ENCODE measurements at places on chromosomes 13 and 19.

DNA sequence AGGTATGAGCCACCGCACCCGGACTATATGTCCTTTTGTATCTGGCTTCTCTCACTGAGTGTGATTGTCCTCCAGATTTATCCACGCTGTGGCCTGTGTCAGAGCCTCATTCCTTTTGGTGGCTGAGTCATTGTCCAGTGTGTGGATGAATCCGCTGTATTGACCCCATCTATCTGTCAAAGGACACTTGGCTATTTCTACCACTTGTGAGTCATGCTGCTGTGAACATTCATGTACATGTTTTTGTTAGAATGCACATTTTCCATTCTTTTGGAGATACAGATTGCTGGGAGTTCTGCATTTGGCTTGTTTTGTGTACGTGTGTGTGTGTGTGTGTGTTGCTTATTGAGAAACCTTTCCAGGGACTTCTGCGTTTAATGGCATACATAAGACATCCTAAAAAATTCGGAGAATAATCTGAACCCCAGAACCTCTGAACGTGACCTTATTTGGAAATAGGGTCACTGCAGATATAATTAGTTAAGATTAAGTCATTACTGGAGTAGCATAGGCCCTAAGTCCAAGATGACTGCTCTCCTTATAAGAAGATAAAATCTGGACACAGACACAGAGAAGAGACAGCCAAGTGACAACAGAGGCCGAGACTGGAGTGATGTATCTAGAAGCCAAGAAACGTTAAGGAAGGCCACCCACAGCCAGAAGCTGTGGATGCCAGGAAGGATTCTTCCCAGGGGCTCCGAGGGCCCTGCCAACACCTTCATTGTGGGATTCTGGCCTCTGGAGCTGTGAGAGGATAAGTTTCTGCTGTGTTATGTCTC, 4.9 kb upstream of the GIPC3 start:
- no peaks in the 10 kb centered on the region for H3K4me1 ChIP-seq
- H3K27me3 ChIP-seq, result no peaks in the 10 kb centered on the region
- H3K4me3 ChIP-seq, result no peak overlapping the region
- DNase-seq, result no peak

GRCh38 chr13:30735025-30735871, at the start of gene ALOX5AP:
ALOX5AP (plus strand) TSS chr13:30735543; CDS start chr13:30735606, 63 bp downstream.
- H3K27me3 ChIP-seq, result no peaks in the 10 kb centered on the region
- peak within 1 kb of the TSS; percentile 25 for H3K27ac ChIP-seq
- no peaks in the 10 kb centered on the region for H3K36me3 ChIP-seq
- H3K4me1 ChIP-seq, result no peaks in the 10 kb centered on the region
- no peak within 1 kb of the TSS for H3K4me3 ChIP-seq

DNA sequence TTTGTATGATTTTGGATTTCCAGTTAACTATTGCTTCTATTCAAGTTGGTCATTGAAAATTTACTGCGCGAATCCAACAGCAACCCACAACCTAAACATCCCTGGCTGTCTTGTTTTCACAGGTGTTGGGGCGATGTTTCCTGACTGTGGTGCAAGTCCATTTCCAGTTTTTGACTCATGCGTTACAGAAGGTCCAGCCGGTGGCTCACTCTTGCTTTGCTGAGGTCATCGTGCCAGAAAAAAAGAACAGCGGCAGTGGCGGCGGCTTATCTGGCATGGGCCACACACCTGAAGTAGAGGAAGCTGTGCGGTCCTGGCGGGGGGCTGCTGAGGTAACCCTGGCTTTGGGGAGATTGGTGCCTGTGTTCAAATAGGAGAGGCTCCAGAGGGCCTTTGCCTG, 45.2 kb upstream of the GPI start:
- H3K4me3 ChIP-seq, result no peak overlapping the region
- H3K36me3 ChIP-seq, result peaks cover 3% of the 10 kb centered on the region
- H3K27me3 ChIP-seq, result no peaks in the 10 kb centered on the region
- no peak for DNase-seq
- no peaks in the 10 kb centered on the region for H3K4me1 ChIP-seq

- no peak overlapping the region for H3K4me3 ChIP-seq
- no peak overlapping the region for H3K27ac ChIP-seq
- no peaks in the 10 kb centered on the region for H3K27me3 ChIP-seq
- DNase-seq, result no peak
Measured at GRCh38 chr19:8481201-8481600, 21.2 kb downstream of the PRAM1 start.

DNA sequence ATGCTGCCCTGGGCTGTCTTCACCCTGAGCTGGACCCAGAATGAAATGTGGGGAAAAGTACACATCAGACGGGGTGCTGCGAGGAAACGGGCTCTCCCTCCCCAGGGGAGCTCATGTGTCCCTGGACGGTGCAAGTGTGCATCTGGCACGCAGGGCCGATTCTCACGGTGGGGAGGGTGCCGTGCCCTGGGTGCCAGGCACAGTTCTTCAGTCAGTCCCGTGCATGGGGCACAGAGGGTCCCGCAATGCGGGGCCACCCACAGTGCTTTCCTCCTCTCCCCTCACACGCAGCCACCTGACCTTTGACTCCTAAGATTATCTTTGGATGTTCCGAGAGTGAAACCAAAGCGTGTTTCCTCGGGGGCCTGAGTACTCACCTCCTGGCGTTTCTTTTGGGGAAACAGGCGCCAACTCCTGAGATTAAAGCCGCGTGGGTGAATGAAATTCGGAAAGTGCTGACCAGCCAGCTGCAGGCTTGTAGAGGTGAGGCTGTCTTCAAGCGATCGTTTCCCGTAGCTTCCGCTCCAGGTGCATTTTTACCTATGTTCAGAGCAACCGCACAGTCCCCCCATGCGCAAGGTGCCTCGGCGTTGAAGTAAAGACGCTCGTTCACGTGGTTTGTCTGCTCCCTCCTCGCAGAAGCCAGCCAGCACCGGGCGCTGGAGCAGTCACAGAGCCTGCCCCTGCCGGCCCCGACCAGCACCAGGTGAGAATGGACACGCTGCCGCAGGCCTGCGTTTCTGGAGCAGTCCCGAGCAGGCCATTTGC, 17.5 kb upstream of the F7 start:
- no peaks in the 10 kb centered on the region for H3K4me1 ChIP-seq
- no peaks in the 10 kb centered on the region for H3K27me3 ChIP-seq

- no peak for DNase-seq
- no peaks in the 10 kb centered on the region for H3K36me3 ChIP-seq
- H3K4me1 ChIP-seq, result peaks cover 2% of the 10 kb centered on the region
- H3K27me3 ChIP-seq, result no peaks in the 10 kb centered on the region
Measured at GRCh38 chr13:113726961-113727411, 32.0 kb upstream of the TMEM255B start.

- H3K4me3 ChIP-seq, result no peak overlapping the region
- no peaks in the 10 kb centered on the region for H3K36me3 ChIP-seq
- no peak overlapping the region for H3K27ac ChIP-seq
- no peaks in the 10 kb centered on the region for H3K27me3 ChIP-seq
- H3K4me1 ChIP-seq, result no peaks in the 10 kb centered on the region
Measured at GRCh38 chr13:98997738-98998641, 20.1 kb upstream of the DOCK9 start.

GRCh38 chr19:45099467-45100191, 6.7 kb downstream of the PPP1R37 start:
- no peaks in the 10 kb centered on the region for H3K27me3 ChIP-seq
- H3K4me3 ChIP-seq, result no peak overlapping the region
- DNase-seq, result no peak
- H3K36me3 ChIP-seq, result no peaks in the 10 kb centered on the region
- H3K4me1 ChIP-seq, result peaks cover 61% of the 10 kb centered on the region
- H3K27ac ChIP-seq, result no peak overlapping the region

GRCh38 chr13:62176051-62176450, 760.4 kb upstream of the PCDH20 start:
- no peak for DNase-seq
- no peaks in the 10 kb centered on the region for H3K27me3 ChIP-seq
- H3K4me3 ChIP-seq, result no peak overlapping the region
- H3K27ac ChIP-seq, result no peak overlapping the region
- no peaks in the 10 kb centered on the region for H3K4me1 ChIP-seq

GRCh38 chr13:50936679-50937078, 27.1 kb downstream of the RNASEH2B start:
- no peaks in the 10 kb centered on the region for H3K4me1 ChIP-seq
- no peak overlapping the region for H3K27ac ChIP-seq
- H3K4me3 ChIP-seq, result no peak overlapping the region
- H3K36me3 ChIP-seq, result peaks cover 7% of the 10 kb centered on the region

GRCh38 chr19:28118235-28118634, 1094.7 kb downstream of the UQCRFS1 start:
- H3K4me1 ChIP-seq, result no peaks in the 10 kb centered on the region
- H3K4me3 ChIP-seq, result no peak overlapping the region
- no peaks in the 10 kb centered on the region for H3K27me3 ChIP-seq
- no peak for DNase-seq
- no peak overlapping the region for H3K27ac ChIP-seq

DNA sequence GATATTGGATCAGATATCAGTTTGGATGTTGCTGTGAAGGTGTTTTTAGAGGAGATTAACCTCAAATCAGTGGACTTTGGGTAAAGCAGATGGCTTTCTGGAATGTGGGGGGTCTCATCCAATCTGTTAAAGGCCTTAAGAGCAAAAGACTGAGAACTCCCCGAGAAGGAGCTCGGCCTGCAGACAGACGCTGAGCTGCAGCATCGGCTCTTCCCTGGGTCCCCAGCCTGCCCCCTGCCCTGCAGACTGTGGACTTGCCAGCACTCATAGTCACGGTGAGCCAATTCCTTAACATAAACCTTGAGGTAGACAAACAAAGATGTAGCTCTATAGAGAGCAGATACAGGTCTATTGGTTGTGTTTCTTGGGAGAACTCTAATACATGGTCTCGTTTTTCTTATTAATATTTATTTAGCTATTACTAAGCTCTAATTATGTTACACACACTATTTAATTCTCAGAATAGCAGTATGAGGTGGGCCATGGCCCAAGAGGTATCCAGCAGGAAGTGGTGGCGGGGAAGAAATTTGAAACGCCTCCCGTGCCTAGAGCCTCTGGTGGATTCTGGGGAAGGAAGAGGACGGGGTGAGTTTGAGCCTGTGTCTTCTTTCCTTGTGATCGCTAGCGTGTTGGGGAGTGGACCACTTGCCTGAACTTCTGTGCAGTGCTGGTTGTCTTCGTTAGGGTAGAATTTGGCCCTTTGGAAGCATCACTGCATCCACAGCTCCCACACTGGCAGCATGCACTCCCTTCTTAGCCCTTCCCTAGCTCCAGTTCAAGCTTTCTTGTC, 305.3 kb downstream of the TEX29 start:
- no peaks in the 10 kb centered on the region for H3K36me3 ChIP-seq
- H3K4me1 ChIP-seq, result peaks cover 16% of the 10 kb centered on the region
- H3K4me3 ChIP-seq, result no peak overlapping the region
- H3K27me3 ChIP-seq, result no peaks in the 10 kb centered on the region
- H3K27ac ChIP-seq, result no peak overlapping the region

- peak overlapping the region; percentile 38 for H3K27ac ChIP-seq
- H3K4me3 ChIP-seq, result no peak overlapping the region
Measured at GRCh38 chr13:40618581-40619478, 47.6 kb downstream of the FOXO1 start.

- H3K27ac ChIP-seq, result no peak overlapping the region
- DNase-seq, result no peak
- H3K36me3 ChIP-seq, result no peaks in the 10 kb centered on the region
- peaks cover 4% of the 10 kb centered on the region for H3K4me1 ChIP-seq
Measured at GRCh38 chr13:106088085-106088484, 447.4 kb downstream of the EFNB2 start.

DNA sequence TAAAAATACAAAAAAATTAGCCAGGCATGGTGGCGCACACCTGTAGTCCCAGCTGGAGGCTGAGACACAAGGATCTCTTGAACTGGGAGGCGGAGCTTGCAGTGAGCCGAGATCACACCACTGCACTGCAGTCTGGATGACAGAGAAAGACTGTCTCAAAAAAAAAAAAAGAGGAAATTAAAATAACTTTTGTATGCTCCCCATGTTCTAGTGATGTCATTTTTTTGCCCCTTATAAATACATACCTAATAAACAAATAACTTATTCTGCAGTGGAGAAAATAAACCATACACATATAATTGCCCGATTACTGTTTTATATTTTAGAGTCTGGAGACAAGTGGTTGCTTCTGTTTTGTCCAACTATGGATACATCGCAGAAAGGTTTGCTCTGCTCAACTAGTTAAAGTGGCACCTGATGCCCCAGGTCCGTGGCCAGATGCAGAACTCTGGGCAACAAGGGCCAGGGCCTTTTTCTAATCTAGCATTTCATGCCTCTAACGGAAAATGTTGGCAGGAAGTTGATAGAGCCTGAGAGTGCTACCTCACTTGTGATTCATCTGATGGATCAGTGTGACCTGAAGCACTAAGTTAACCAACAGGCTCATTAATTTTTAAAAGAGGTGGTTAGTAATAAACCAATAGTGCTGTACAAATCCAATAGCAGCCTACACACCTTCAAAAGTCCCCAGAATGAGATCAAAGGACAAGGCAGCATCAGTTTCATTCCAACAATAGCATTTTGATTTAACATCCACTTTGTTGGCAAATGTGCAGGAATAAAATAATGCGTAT, 18.8 kb downstream of the UBE2L5 start:
- no peak overlapping the region for H3K27ac ChIP-seq
- H3K27me3 ChIP-seq, result no peaks in the 10 kb centered on the region
- H3K36me3 ChIP-seq, result no peaks in the 10 kb centered on the region
- DNase-seq, result no peak

- H3K4me3 ChIP-seq, result peak overlapping the region; percentile 71
- peaks cover 21% of the 10 kb centered on the region for H3K4me1 ChIP-seq
- no peak for DNase-seq
Measured at GRCh38 chr19:39390451-39390750, 505 bp downstream of the PAF1 start.

DNA sequence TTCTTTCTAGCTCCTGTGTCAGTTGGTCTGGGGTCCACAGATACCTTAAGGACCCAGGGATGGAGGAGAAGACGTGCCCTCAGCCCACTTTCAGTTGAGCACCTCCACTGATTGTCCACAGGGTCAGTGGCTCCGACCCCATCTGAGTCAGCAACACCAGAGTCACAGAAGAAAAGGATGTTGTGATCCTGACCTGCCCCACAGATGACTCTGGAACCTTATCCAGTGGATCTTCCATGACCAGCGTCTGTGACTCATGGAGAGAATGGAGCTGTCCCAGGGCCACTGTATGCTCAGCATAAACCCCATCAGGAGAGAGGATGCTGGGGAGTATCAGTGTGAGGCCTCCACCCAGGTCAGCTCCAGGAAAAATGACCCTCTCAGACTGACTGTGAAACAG, 22.0 kb downstream of the CEACAM4 start:
- H3K27ac ChIP-seq, result no peak overlapping the region
- no peaks in the 10 kb centered on the region for H3K36me3 ChIP-seq
- DNase-seq, result peak; percentile 2
- no peak overlapping the region for H3K4me3 ChIP-seq
- H3K4me1 ChIP-seq, result no peaks in the 10 kb centered on the region

DNA sequence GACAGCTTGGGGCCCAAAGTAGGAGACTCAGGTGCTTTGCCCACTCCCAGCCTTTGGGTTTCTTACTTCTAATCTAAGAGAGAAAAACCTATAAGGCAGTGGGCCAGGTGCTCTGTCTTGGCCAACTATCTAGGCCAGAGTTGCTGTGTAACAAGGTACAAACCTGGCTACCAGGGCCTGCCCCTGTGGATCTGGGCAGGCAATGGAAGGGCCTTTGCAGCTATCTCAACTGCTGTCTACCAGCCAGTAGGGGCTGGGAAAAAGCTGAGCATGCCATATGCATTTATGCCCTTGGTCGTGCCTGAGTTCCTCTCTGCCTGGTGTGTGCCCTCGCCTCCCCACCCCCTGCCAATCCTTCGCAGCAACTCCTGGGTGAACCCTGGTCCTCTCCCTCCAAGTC, 16.7 kb upstream of the SERPINE3 start:
- H3K27ac ChIP-seq, result no peak overlapping the region
- no peaks in the 10 kb centered on the region for H3K36me3 ChIP-seq
- no peaks in the 10 kb centered on the region for H3K4me1 ChIP-seq
- H3K4me3 ChIP-seq, result no peak overlapping the region
- no peaks in the 10 kb centered on the region for H3K27me3 ChIP-seq

Measured in liver (tissue), 10 donors.